ENCODE measurements at places on chromosomes 7 and 10.

GRCh38 chr10:77602231-77602912, 35.2 kb downstream of the KCNMA1 start:
- no peak for DNase-seq

GRCh38 chr7:98831641-98832221, 38.1 kb downstream of the TMEM130 start:
- DNase-seq: no peak

GRCh38 chr7:140390034-140390433, 8.3 kb downstream of the SLC37A3 start:
- no peak for DNase-seq

- no peak for DNase-seq
Measured at GRCh38 chr7:114700247-114700928, 221.5 kb upstream of the MDFIC start.

DNA sequence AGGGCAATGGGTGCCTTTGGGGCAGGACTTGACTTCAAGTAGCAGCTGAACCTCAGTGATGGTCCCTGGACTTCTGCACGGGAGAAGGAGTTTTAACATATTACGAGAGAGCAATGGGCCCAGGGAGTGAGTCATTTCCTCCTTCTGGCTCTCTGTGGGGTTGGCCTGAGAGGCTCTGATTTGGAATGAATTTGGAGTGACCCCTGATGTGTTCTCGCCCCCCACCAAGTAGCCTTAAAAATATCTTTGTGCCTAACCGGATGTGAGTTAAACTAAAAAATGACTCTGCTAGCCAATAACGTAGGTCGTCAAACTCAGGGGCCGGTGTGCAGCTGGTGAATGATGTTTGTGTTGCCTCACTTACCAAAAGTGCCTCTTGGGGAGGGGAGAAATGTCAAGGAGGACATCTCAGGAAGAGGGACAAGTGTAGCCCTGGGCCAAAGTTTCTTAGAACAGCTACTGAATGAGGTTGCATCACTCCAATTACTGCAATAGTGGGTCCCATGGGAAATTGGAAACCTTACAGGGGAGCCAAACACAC, 656.6 kb downstream of the INHBA start:
- DNase-seq: no peak

GRCh38 chr7:38335492-38336147, 62.2 kb upstream of the TARP start:
- no peak for DNase-seq

DNA sequence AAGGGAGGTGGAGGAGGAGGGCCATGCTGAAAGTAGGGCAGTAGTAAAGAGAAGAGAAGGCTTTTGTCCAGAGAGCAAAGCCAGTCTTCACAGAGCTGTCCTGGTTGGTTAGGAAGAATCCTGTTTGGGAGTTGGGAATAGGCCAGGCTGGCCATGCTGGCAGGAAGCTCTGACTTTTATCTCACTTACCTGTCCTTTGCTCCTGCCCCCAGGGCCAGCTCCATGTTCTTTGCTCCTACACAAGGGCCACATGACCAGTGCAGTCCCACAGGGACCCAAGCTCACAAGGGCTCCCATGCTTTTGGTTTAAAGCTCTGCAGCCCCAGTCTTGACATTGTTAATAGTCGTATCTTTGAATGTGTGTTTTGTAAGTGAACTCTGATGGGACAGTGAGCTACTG, 161.6 kb upstream of the KMT2E start:
- no peak for DNase-seq

GRCh38 chr7:31051598-31052486, at the start of gene ADCYAP1R1:
Gene ADCYAP1R1 (plus strand): TSS chr7:31052308. CDS start chr7:31063265, 10,957 bp downstream.
- DNase-seq: no peak

DNA sequence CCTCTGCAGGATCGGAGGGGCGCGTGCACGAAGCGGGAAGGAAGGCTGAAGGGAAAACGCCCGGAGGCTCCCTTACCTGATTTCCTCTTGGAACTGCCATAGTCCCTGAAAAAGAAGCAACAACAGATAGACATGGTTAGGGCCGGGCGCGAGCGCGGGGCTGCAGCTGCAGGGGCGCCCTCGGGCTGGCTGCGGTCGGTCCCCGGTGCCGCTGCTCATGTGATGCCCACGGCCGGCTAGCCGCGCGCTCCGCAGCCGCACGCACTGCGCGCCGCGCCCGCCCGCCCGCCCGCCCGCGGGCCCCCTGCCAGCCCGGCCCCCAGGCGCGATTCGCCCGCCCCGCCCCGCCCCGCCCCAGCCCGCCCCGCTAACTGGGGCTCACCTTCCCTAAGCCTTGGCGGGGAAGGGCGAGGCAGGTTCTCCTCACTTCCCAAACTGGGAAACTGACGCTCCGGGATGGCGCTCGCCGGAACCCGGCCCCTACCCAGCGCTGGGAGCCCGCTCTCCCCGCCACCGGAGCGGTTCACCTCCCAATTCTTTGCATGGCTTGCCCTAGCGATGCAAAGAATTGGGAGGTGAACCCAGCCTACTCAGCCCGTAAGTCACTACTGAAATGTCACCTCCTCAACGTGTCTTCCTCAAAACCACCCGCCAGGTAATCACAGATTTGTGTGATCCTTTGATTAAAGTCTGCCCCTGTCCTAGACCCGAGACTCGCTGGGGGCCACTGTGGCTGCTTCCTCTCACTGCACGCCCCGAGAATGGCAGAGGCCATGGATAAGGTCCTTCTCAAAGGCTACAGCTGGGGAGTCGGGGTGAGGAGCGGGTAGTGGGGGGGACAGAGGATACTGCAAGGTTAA, 162.2 kb downstream of the SH3PXD2A start:
- DNase-seq: no peak

- no peak for DNase-seq
Measured at GRCh38 chr7:118169146-118169545, 14.8 kb upstream of the LSM8 start.

GRCh38 chr7:101743241-101743994, 74.0 kb upstream of the CUX1 start:
- no peak for DNase-seq

- no peak for DNase-seq
Measured at GRCh38 chr7:75639071-75639885, 99.5 kb downstream of the HIP1 start.

GRCh38 chr7:37100735-37101331, 347.8 kb downstream of the ELMO1 start:
- no peak for DNase-seq

- DNase-seq: no peak
Measured at GRCh38 chr10:119393019-119393418, 149.5 kb downstream of the RGS10 start.

- DNase-seq: no peak
Measured at GRCh38 chr10:125592897-125593296, 90.1 kb downstream of the TEX36 start.
